ENCODE measurements at places on chromosomes 16 and 17.

- no peak for DNase-seq
These were observed 7.4 kb downstream of the MED13 start for GRCh38 chr17:62057696-62058095.

DNA sequence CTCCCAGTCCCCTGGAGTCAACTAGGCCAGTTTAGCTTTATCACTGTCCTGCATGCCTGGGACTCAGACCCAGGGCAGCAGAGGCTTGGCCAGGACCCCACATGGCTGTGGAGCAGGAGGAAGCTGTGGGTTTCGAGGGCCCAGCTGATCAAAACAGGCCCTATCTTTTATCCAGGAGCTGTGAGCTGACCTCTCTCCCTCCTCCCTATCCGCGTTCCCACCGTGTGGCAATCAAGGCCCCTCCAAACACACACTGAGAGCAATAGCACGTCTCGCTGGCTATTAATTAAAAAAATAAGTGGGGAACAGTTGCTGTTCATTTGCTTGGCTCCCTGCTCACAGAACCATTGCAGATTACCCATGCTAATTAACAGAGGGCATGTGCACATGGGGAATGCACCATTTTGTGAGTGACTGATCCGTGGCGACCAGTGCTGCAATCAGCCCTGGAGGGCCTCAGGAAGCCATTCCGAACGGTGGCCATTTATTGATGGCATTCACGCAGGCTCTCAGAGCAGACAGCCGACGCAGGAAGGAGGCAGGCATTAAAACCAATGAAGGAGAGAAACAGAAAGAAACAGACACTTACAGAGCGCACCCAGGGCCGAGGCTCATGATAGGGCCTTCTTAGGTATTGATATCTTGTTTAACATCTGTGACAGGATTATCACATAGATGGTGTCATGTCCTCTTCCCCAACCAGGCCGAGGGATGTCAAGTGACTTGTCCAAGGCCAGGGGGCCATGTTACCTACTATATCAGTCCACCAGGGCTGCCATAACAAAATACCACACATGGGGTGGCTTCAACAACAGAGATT is 157.1 kb downstream of the KATNIP start:
- no peak for DNase-seq

- DNase-seq: no peak
These were observed 1007.5 kb upstream of the EEF2KMT start for GRCh38 chr16:6105115-6105514.

DNA sequence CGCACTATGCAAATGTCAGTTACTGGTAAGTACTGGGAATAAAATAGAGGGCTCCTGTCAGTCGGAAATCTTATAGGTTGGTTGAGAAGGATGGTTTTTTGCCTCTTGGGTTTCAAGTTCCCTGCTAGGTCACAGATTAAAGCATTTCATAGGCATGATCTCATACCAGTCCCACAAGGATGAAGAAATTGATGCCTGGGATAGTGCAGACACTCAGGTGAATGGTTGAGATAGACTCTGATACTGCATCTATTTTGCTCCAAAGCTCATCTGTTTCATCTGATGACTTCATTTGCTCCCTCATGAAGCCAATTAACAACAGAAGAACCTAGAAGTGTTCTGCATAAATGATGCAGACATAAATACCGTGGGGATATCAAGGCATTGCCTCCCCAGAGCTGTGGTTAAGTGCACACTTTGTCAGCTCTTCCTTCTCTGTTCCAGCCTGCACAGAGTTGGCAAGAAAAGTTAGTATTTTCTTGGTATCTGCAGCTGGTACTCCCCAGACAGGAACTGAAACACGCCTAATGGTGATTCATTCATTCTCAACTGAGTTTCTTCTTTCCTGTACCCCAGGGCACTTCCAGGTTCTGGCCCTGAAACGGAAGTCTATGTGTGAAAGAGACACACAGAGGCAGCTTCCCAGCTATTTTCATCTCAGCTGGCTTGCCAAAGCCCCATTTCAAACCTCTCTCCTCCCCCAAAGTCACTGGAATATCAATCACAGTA is 418.3 kb upstream of the SALL1 start:
- DNase-seq: no peak

DNA sequence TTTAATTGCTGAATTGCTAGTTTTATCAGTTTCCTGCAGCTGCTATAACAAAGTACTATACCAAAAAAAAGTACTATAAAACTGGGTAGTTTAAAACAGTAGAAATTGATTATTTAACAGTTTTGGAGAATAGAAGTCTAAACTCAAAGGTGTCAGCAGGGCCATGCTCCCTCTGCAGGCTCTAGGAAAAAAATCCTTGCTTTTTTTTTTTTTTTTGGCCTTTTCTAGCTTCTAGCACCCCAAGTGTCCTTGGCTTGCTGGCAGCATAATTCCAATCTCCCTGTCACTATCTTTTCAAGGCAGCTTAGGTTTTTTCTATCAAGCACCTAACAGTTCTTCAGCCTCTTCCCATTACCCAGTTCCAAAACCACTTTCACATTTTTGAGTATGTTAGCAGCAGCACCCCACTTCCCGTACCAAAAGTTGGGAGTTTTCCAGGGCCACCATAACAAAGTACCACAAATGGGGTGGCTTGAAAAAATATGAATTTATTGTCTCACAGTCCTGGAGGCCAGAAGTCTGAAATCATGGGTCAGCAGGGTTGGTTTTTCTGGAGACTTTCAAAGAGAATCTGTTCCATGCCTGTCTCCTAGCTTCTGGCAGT is 37.4 kb downstream of the BPTF start:
- DNase-seq: no peak

- DNase-seq: no peak
These were observed 26.7 kb upstream of the GPATCH8 start for GRCh38 chr17:44529864-44530263.

GRCh38 chr17:14935139-14935841 is 329.8 kb downstream of the PMP22 start:
- DNase-seq: no peak

DNA sequence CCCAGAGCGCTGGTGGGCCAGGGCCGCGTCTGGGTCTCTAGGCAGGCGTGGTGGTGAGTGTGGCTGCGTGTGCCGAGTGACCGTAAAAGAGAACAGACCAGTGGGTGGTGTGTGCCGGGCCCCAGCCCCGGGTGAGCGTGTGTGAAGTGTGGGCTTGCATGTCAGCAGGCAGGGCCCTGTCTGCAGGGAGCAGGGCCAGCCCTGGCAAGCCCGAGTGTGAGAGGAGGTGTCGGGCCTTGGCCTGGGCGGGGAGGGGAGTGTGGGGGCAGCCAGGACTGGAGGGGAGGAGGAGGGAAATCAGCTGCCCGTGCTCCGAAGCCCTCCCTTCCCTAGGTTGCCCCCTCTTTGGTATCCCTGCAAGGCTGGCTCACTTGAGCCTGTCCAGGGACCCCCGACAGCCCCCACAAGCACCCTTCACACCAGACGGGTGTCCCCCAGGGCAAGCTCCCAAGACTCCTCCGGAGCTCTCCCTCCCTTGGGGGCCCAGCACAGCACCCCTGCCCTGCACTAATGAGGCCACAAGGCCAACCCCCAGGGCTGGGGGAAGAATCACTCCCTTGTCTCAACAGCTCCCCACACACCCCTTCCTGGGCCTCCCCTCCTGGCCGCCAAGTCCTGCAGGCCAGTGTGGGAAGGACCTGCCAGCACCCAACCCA is 1.9 kb downstream of the USH1G start:
- DNase-seq: no peak

DNA sequence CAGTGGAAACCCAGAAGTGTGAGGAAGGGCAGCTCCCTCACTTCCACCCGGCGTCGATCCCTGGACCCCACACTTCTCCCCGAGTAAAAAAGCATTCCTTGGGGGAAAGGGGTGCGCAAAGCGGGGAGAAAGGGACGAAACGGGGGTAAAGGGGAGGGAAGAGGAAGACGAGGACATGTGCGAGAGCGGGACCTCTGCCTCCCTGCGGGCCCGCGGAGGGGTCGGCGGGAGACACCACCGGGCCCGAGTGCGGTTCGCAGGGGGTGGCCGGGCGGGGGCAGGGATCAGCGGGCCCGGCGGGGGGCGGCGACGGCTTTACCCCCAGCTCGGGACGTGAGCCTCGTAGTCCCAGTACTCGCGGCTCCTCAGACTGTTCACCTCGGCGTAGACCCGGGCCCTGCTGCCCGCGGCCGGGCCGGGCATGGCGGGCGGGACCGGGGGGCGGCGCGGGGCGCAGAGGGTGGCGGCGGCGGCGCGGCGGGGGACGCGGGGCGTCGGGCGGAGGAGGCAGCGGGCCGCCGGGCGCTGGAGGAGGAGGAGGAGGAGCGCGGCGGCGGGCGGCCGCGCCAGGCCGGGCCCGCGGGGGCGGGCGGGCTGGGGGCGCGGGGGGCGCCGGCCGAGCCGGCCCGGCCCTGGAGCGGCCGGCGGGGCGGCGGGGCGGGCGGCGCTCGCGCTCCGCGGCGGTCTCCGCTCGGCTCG is 443 bp downstream of the CSNK2A2 start:
- DNase-seq: no peak

DNA sequence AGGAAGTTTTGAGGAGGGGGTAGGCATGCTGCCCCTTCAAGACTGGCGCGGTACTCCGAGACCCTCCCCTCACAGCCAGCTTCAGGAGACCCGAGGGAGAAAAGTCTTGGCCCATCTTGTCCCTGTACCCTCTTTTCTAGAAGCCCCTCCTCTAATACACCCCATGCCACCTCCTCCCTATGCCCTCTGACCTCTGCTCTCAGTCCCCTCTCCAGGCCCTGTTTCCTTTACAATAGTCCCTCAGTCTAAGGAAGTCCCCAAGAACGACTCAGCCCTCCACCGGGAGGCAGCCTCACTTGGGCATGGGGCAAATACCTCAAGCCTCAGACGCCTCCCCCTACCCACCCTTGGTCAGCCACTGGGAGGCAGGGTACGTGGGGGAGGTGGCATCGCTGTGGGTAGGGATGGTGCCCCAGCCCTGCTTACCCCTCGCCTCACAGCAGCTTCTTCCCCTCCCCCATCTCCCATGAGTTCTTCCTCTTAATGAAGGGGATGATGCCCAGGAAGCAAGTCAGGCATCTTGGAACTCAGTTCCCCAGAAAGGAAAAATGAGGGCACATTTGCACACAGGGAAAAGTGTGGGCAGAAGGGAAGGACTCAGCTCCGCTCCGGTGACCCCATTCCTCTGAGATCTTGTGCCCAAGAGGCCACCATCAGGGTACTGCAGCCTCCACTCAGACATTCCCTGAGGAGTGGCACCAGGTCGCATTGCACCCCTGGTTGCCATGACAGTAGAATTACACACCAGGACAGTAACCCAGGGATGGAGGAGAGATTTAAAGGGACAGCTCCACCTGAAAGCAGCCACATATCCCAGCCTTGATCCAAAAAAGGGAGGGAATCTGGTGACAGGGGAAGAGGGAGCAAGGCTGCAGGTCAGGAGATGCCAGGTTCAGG is 6.2 kb downstream of the MPP2 start:
- no peak for DNase-seq

Data from activated T-cell treated with anti-CD3 and anti-CD28 coated beads for 48 hours (primary cell).